Ascending aorta (tissue), 2 donors: ENCODE measurements at places on chromosomes 7 and 10. TPM values are rescaled to one million over a fixed set of nuclear protein-coding genes. Genes with fewer than 3 reads are reported as not detected.

Gene PHF14
- total RNA-seq, result 41.8 TPM

Gene ELFN1
- total RNA-seq, result 7.3 TPM

DNA sequence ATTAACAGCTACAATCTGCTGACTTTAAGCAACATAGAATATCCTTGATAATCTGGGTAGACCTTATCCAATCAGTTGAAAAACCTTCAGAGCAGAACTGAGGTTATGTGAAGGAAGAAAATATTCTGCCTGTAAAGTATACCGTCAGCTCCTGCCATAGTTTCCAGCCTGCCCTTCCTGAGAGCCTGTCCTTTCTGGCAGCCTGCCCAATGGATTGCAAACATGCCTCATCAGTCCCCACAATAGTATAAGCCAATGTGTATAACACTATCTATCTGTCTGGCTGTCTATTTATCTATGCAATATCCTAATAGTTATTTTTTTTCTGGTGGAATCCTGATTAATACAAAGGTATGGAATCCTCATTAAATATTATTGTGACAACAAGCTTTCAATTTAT, 489.2 kb upstream of the KCND2 start:
- DNase-seq, result no peak

GRCh38 chr7:1852517-1853430, 182.7 kb downstream of the ELFN1 start:
- no peak for DNase-seq

DNA sequence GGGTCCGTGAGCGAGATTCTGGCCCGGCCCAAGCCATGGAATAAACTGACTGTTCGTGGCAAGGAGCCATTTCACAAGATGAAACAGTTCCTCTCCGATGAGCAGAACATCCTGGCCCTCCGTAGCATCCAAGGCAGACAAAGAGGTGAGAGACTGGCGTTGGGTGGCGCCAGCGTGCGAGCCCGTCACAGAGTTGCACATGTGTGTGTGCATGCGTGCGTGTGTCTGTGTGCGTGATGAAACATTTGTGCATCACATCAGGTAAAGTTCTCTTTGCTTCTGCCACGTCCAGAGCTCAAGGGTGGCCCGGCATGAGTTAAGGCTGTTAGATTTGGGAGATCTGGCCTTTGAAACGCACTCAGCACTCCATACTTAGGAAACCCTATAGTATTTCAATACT, 89.5 kb upstream of the SH2B2 start:
- DNase-seq, result no peak

GRCh38 chr10:75994357-75995040, 563.1 kb downstream of the LRMDA start:
- DNase-seq, result no peak

DNA sequence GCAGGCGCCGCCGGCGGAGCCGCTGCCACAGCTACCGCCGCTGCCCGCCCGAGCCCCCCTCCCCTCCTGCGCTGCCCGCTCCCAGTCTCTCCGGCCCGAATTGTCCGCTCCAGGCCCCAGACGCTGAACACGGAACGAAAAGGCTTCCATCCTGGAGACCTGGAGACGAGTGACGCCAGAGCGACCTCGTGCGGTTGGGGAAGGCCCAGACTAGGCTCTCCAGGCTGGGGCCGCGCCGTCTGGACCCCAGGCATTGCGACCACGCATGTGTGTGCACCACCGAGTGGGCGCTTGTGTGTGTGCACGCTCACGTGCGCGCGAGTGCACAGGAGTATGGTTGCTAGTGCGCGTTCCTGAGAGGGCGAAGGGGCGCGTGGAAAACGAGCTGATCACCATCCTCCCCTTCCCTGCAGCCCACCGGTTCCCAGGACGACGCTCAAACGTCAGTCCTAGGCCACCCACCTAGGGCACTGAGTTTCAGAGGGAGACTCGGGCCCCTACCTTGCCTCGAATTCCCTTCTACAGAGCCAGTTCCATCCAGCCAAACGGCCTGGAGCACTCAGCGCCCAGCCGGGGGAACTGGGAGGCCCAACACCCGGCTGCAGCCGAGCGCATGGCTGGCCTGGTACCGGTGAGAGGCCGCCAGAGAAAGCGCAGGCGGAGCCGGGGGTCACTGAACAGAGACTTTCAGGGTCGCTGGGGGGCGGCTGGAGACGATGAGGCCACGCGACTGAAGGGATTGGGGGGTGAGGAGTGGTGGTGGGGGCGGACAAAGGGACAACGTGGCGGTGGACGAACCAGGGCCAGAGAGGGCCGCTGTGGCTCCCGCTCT, 11.6 kb downstream of the LBX1 start:
- no peak for DNase-seq

DNA sequence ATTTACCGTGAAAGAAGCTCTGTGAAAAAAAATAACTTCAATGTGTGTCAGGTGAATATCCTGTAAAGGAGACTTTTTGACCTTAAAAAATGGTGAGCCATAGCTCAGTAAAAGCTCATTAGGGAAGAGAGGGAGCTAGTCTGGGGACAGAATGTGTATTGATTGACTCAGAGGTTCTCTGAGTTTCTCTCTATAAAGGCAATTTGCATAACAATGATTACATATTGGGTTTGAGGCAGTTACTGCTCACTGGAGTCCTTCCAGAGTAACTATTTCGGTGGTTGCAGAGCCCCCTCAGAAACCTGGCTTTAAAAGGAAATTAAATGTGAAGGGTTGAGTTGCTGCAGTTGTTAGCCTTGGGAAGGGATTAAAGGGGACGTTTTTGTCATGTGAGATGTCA, 181.6 kb downstream of the GALNT17 start:
- DNase-seq, result no peak

GRCh38 chr7:76048668-76048988, 722 bp downstream of the MDH2 start:
- no peak for DNase-seq
